ENCODE measurements at places on chromosomes 3 and 15.
A peak's percentile ranks its signal among the peaks of the same experiment; 100 is the strongest.

DNA sequence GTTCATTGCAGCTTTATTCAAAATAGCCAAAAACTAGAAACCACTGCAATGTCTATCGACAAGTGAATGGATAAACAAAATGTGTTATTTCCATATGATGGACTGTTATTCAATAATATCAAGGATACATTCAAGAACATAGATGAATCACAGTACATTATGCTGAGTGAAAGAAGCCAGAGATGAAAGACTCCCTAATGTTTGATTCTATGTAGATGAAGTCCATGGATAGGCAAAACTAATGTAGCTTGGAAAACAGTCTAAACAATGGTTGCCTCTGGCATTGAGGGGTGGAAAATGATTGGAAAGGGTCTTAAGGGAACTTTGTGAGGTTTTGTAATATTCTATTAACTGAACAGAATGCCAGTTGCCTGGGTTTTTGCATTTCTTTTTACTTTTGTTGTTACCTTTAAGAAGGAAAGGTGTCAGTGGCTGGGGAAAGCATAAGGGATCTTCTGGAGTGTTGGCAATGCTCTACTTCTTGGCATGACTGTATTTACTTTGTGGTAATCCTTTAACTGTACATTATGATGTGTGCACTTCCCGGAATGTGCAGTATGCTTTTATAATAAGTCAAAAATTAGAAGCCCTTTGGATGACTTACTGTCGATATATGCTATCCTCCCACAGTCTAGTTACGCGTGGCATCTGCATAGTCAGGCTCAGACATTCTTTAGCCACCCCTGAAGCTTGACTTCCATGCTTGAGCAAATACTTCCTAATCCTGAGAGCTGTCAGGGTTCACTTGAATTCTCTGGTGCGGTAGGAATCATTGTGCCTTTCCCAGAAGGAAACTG is 20.5 kb upstream of the ATP10A start:
- DNase-seq, result no peak

DNA sequence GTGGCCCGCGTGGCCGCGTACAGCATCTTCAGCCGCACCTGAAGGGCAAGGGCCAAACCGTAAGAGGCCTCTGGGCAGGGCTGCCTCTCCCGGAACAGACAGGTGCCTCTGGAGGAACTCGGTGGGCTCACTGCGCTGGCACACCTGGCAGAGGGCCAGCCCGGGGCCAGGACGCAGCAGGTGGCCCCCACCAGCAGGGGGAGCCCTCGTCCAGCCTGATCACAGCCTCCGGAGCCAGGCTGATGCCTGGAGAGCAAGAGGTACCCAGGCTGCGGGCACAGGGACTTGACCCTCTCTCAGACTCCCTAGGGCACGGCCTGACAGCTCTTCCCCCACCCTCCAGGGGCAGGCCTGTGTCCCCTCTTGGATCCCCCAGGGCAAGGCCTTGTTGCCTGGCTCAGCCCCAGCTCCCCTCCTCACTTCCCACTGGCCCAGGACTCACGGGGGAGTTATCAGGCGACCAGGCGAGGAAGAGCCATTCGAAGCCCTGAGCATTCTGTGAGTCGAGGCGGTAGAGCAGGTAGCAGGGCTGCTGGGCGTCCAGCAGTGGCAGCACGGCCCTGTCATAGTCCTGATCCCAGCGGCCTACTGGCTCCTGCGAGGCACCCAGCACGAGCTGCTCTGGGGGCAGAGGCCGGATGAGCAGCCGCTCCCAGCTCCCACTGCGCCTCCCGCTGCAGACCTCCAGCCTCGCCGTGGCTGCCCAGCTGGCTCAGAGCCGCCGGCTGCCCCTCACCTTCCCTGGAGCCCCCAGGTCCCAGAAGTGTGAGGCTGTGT is 6.2 kb upstream of the TLR9 start:
- DNase-seq, result peak; percentile 47

- DNase-seq, result no peak
These were observed 64.3 kb downstream of the CHL1 start for GRCh38 chr3:260898-261297.

DNA sequence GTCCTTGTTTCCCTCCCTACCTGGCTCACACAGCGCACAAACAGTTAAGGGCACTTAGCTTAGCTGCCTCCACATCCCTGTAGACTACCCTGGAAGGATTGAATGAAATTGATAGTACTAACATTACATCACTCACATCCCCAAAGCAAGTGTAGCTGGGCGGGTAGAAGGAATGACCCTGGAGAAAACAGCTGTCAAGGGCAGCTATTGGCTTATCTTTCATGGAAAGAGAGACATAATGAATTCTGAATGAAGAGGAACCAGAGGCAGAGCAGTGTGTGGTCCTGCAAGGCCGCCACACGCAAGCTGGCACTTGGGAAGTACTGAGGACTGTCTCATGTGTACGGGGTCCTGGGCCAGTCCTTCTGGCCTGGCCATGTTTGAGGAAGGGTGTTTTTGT is 369.6 kb upstream of the RGMA start:
- DNase-seq, result no peak

DNA sequence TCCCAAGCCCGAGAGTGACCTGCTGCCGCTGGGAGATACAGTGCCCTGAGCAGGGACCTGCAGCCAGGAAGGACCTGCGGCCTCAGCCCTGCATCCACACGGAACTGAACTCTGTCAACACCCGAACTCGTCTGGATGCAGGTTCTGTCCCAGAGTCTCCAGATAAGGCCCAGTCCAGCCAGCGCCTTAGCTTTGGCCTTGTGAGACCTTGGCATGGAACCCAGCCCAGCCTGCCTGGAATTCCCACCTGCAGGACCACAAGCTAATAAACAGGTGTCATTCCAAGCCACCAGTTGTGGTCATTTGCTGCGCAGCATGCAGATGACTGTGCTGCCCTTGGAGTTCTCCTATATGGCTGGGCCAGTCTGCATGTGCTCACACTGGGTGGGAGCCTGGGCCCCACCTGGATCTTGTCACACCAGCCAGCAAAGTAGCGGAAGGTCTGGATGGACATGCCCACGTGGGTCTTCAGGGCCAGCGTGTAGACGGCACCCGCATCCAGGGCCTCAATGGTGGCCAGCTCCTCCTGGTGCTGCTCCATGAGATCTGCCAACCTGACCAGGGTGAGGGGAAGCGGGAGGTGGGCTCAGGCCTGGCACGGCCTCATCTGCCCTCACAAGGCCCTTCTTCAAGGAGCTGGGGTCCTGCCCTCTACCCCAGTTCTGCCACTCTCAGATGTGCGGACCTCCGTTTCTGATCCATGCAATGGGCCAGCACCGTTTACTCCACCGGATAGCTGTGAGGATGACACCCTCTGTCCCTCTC is 47.2 kb upstream of the SLC41A3 start:
- peak; percentile 4 for DNase-seq

DNA sequence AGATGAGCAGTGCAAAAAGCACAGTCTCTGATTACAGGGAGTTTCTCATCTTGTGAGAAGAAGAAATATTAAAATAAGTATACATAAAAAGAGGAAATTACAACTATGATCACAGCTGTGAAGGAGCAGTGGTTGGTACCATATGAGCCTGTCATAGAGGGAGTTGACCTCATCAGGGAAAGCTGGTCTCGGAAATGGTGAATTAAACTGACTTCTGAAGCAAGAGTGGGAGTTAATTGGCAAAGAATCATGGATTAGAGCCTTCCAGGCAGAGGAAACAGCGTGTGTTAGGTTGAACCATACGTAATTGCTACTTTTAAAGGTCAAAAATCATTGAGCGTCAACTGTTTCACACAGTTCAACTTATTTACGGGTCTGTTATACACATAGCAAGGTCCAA is 539.1 kb downstream of the EDEM1 start:
- DNase-seq, result no peak

- DNase-seq, result no peak
These were observed 1.8 kb upstream of the CEP97 start for GRCh38 chr3:101722394-101723173.

DNA sequence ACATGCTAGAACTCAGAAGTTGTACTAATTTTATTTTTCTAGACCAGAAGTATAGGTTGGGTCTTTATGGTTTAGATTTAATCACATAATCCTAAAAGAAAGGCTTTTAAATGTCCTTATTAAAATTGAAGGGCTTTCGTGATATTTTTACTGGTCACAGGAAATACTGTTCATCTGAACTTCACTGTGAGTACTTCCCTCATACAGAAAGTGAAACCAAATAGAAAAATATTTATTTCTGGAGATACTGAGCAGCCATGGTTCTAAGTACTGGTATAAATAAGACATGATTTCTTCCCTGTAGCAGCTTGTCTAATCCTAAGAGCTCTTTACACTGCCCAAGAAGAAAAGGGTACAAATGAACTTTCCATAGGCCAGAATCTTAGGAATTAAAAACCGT is 2.0 kb downstream of the SNRK start:
- no peak for DNase-seq

GRCh38 chr3:149134575-149134974 is 5.1 kb downstream of the HPS3 start:
- DNase-seq, result no peak

DNA sequence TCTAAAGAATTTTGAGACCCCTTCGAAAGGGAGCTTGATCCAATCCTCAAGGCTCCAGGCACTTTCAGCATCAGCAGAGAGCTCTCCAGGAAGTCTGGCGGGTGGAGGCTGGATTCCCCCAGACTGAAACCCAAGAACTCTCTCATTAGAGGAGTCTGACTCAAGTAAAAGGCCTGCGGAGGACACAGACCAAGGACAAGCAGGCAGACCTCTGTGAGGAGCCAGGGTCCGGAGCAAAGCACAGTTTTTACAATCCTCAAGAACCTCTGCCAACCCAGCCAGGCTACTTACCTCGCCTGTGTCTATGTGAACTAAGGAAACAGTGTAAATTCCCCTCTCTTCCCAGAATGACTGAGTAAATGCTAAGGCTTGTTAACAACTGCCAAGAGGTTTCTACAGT is 86.2 kb downstream of the FBN1 start:
- DNase-seq, result no peak

DNA sequence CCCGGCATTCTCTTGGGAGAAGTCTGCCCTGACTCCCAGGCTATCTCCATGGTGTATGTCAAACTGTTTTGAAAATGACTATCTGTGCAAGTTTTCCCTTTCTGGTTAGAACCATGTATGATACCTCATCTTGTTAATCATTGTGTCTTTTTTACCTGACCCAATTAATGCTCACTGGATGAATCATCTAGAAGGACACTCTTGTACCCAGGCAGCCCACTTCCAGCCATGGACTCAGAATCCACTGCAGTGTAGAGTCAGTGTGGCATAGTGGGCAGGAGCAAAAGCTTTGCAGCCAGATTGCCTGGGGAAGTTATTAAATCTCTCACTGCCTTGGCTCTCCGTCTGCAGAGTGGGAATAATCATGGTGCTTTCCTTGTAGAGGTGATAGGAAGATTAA is 1.2 kb downstream of the FAM3D start:
- DNase-seq, result no peak

- no peak for DNase-seq
These were observed 819 bp downstream of the NEK4 start for GRCh38 chr3:52769786-52770455.

- DNase-seq, result no peak
These were observed 530.8 kb downstream of the DIPK2A start for GRCh38 chr3:144502402-144502801.

DNA sequence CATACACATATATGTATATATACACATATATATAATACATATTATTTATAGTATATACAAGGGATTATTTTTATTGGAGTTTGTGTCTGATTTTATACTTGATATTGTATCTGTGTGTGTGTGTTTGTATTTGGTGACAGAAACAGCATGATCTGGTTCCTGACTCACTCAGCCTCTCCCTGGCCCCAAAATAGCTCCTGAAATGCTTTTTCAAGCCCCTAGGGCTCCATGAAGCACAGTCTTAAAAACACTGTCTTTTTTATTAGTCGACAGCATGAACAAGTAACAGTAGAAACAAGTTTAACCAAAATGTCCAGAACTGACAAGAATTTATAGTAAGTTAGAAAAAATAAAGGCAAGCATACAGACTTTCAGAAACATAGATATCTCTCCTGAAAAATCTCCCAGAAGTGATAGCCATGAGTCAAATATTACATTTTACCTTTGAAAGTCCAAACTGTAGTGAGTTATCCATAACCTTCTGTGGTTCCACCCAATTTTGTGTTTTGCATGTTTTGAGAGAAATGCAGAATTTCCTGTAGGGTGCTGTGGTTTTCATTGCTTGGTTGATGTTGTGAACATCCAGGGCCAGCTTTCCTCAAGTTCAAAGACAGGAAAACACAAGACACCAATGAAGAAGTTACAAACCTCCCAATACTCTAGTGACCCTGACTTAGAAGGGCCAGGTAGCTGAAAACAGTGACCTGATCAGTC is 98.5 kb upstream of the CCDC80 start:
- no peak for DNase-seq

DNA sequence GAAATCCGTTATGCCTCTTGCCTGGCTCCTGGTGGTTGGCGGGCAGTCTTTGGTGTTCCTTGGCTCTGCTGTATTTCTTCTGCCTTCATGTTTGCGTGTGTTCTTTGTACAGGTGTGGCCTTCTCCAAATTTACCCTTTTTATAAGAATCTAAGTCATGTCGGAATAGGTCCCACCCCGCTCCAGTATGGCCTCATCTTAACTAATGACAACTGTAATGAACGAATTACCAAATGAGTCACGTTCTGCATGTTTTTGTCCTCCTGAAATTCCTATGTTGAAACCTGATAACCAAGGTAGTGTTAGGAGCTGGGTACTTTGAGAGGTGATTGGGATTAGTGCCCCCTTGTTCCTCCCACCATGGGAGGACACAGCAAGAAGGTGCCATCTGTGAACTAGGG is 71.1 kb downstream of the ITPR1 start:
- DNase-seq, result no peak

- DNase-seq, result no peak
These were observed 111.4 kb upstream of the TOPAZ1 start for GRCh38 chr3:44130249-44130648.

DNA sequence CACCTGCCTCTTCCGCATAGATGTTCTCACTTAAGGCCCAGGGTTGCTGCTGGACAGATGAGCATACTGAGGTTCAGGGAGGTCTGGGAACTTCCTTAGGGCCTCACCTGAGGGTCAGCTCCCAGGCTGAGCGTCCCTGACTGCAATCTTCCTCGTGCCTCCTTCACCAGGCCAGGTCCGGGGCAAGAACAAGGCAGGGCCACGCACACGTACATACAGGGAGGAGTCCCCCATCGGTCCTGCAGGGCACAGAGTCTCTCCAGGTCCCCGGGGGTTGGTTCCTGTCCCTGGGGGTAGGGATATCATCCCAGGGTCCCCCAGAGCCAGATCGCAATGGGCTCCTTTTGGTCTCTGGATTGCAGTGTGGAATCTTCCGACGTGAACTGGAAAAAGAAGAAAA is 130.1 kb downstream of the LRRK1 start:
- peak; percentile 1 for DNase-seq

DNA sequence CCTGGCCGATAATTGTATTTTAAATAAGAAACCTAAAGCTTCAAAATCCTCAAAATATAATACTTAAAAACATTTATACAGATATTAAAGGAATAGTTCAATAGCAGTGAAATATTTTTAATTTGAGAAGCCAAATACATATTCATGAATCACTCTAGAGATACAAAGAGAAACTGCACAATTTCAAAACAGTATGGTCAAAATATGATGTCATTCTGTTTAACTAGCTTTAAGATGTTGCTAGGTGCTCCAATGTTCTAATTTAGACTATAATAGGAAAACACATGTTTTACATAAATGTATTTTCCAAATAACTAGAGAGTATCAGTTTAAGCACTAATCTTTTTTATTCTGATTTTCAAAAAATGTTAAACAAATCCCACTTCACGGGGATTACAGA is 10.3 kb upstream of the NRROS start:
- DNase-seq, result no peak
